ENCODE measurements at places on chromosomes 12 and 14. TPM values are rescaled to one million over a fixed set of nuclear protein-coding genes. Genes with fewer than 3 reads are reported as not detected.

Gene KRT80
- polyA plus RNA-seq = not detected

Gene FOXN4
- polyA plus RNA-seq = 0.40 TPM

Gene MGST1
- polyA plus RNA-seq = 88.5 TPM

Gene ERP29
- 132 TPM for polyA plus RNA-seq

Gene CLEC2A
- not detected for polyA plus RNA-seq

Gene GPRC5D
- not detected for polyA plus RNA-seq

Gene ING4
- 22.4 TPM for polyA plus RNA-seq
